ENCODE measurements at places on chromosomes 11 and 22. TPM values are rescaled to one million over a fixed set of nuclear protein-coding genes. Genes with fewer than 3 reads are reported as not detected.
A peak's percentile ranks its signal among the peaks of the same experiment; 100 is the strongest.

The MS4A12 gene
- total RNA-seq: not detected

The TP53AIP1 gene
- 0.12 TPM for total RNA-seq

The DGCR6 gene
- 1.9 TPM for total RNA-seq

The DTX4 gene
- 16.3 TPM for total RNA-seq

The CST6 gene
- not detected for total RNA-seq

The SLC22A9 gene
- total RNA-seq: 0.12 TPM

The PKNOX2 gene
- 4.3 TPM for total RNA-seq

DNA sequence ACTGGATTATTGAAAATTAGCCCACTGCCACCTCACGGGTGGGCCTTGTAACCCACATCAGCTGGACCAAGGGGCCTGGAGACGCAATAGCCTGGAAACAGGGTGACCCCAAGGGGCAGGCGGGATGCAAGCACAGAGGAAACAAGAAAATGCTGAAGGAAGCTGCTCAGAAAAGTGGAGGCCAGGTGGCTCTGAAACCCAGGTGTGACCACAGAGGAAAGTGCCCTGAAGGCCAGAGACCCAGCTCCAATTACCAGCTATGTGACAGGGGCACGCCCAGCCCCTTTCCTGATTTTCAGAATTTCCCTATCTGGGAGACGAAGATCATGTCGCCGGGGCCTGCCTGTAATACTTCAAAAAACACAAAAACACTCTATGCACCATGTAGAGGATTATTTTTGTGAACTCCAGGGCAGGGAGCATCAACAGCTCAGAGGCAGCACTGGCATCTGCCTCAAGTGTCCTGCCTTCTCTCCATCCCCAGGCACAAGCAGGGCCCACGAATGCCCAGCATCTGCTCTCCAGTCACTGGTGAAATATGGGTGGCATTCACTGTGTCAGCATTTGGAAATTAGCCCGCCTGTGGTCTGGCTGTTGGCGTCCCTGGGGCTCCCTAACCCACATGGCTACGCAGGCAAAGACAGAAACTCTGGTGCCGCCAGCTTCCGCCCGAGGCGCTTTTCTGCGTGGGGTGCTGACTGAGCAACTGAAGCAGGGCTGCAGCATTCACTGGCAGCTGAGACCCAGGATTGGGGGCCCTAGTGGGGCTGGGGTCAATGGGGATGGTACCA is 6.3 kb downstream of the KCNJ1 start:
- no peak for DNase-seq
- H3K4me3 ChIP-seq: no peak overlapping the region
- H3K27ac ChIP-seq: no peak overlapping the region
- no peaks in the 10 kb centered on the region for H3K36me3 ChIP-seq
- H3K4me1 ChIP-seq: no peaks in the 10 kb centered on the region

DNA sequence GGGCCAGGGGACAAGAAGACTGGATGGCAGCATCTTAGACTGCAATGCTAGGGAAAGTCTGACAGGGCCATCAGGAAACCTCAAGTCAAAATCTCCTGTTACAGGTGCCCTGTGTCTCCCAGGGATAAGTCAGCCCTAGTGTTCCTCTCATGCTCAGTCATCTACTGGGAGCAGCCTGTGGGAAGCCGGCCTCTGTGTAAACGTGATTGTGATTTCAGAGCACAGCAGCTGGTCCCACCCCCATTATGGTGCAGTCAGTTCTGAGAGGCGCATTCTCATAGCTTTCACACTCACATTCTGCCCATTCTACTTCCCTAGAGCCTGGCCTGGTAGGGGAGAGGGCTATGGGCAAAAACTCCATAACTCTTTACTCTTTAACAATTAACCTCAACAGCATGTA is 7.2 kb upstream of the SLN start:
- no peak overlapping the region for H3K27ac ChIP-seq
- DNase-seq: no peak
- H3K4me1 ChIP-seq: no peaks in the 10 kb centered on the region
- H3K4me3 ChIP-seq: no peak overlapping the region
- no peaks in the 10 kb centered on the region for H3K27me3 ChIP-seq

GRCh38 chr11:44351006-44351660 is 41.2 kb upstream of the ALX4 start:
- H3K36me3 ChIP-seq: no peaks in the 10 kb centered on the region
- H3K4me1 ChIP-seq: no peaks in the 10 kb centered on the region
- H3K4me3 ChIP-seq: no peak overlapping the region
- no peaks in the 10 kb centered on the region for H3K27me3 ChIP-seq

DNA sequence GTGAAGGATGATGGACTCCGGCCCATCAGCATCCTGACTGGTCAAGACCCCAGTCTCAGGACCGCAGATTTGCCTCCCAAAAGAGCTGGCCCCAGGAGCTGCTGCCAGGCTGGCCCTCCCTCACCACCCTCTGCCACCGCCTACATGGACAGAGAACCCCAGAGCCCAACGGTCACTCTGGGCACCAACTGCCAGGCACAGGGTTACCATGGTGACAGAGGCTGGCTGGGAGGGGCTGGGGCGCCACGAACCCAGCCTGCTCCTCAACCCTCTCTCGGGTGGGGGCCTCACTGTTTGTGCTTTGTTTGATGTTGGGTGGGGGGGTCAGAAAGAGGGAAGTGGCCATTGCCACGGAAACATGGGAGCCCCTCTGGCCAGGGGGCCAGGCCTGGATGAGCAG is 55.8 kb downstream of the ELFN2 start:
- no peak overlapping the region for H3K27ac ChIP-seq
- no peaks in the 10 kb centered on the region for H3K36me3 ChIP-seq
- no peaks in the 10 kb centered on the region for H3K4me1 ChIP-seq
- DNase-seq: no peak

DNA sequence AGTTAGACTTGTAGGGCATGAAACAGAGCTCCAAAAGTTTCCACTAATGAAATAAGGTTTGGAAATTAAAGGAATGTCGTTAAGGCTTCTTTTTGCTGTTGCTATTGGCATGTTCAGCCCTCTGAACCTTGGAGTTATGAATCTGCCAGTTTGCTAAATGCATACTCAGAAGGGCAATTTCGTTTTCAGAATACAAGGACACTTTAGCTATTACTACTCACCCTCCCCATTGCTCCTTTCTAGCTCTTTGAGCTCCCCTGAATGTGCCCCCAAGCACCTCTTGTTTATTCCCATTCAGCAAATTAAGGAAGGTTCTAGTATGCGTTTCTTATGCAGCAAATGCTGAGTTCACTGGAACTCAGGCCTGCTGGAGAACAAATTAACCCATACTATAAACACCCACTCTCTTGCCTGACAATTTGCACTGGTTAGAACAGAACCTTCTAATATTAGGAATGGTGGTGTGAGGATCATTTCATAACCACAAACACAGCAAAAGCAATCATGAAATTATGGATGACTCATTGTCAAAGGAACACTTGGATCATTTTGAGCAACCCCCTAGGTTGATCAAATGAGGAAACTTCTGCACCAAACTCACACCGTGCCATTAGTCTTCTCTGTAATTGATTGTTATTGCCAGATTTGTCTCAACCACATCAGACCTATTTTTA is 26.2 kb upstream of the LIN7C start:
- H3K27ac ChIP-seq: no peak overlapping the region
- H3K27me3 ChIP-seq: no peaks in the 10 kb centered on the region
- no peaks in the 10 kb centered on the region for H3K36me3 ChIP-seq
- DNase-seq: no peak
- no peaks in the 10 kb centered on the region for H3K4me1 ChIP-seq
- no peak overlapping the region for H3K4me3 ChIP-seq

DNA sequence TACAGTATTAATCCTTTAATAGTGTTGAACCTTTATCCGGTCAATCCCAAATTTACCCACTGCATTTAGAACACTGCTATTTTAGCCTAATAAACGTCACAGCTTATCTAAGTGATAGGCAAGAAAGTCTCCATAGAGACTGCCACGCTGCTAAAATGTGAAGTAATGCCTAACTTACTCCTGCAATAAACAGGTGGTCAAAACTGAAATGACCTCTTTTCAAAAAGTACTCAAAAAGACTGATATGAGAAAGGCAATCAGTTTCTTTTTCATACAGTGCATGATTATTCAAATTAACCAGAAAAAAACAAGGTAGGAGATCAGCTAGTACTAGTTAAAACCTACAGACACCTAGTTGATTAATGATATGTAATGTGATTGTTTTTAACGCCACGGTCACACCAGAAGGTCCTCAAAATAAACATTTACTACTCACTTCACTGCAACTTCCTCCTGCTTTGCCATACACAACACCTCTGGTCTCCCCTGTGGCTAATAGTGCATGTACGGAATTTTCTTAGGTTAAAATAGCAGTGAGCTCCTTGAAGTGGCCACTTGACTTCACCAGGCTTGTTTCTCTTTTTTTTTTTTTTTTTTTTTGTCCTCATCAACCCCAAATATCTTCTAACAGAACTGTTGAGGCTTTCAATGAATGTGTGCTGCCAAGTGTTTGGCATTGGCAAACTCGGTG is 8.8 kb downstream of the ATP5MG start:
- no peaks in the 10 kb centered on the region for H3K27me3 ChIP-seq
- H3K36me3 ChIP-seq: no peaks in the 10 kb centered on the region
- no peak for DNase-seq
- no peak overlapping the region for H3K4me3 ChIP-seq

- DNase-seq: no peak
- H3K4me3 ChIP-seq: no peak overlapping the region
- no peak overlapping the region for H3K27ac ChIP-seq
- H3K4me1 ChIP-seq: no peaks in the 10 kb centered on the region
- H3K27me3 ChIP-seq: no peaks in the 10 kb centered on the region
- no peaks in the 10 kb centered on the region for H3K36me3 ChIP-seq
Observed at GRCh38 chr22:29637181-29637580, 33.7 kb downstream of the NF2 start.

GRCh38 chr11:119472856-119473222 is 49.9 kb upstream of the THY1 start:
- no peaks in the 10 kb centered on the region for H3K27me3 ChIP-seq
- DNase-seq: peak; percentile 25
- H3K4me3 ChIP-seq: no peak overlapping the region
- no peak overlapping the region for H3K27ac ChIP-seq

- H3K4me1 ChIP-seq: no peaks in the 10 kb centered on the region
- H3K27ac ChIP-seq: no peak overlapping the region
- no peaks in the 10 kb centered on the region for H3K36me3 ChIP-seq
- no peak overlapping the region for H3K4me3 ChIP-seq
- DNase-seq: no peak
Observed at GRCh38 chr22:44540756-44541670, 43.0 kb upstream of the RTL6 start.

GRCh38 chr11:7257724-7258123 is 6.0 kb downstream of the SYT9 start:
- H3K27me3 ChIP-seq: no peaks in the 10 kb centered on the region
- no peaks in the 10 kb centered on the region for H3K36me3 ChIP-seq
- no peak for DNase-seq
- H3K4me3 ChIP-seq: no peak overlapping the region

DNA sequence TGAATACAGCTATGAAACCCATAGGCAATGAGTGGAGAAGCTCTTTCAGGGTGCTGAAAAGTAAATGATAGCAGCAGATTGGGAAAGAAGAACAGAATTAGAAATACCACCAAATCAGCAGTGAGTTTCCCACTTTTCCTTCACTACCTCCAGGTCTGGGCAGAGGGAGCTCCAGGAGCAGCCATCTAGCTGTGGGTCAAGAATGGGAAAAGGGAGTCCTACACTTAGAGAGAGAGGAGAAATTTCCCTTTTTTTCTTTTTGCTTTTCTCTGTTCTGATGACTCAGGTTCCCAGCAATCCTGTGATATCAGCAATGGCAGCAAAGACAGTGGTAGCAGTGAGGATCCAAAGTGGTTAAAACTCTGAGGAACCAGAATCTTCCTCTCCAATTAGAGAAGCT is 263.9 kb downstream of the NXPE2 start:
- no peaks in the 10 kb centered on the region for H3K36me3 ChIP-seq
- no peak for DNase-seq
- H3K4me1 ChIP-seq: no peaks in the 10 kb centered on the region
- no peaks in the 10 kb centered on the region for H3K27me3 ChIP-seq

GRCh38 chr11:110156503-110156902 is 63.3 kb downstream of the ZC3H12C start:
- no peak overlapping the region for H3K27ac ChIP-seq
- H3K36me3 ChIP-seq: peaks cover 8% of the 10 kb centered on the region
- DNase-seq: no peak
- H3K4me1 ChIP-seq: no peaks in the 10 kb centered on the region

- no peak overlapping the region for H3K27ac ChIP-seq
- no peak for DNase-seq
- H3K36me3 ChIP-seq: no peaks in the 10 kb centered on the region
- no peaks in the 10 kb centered on the region for H3K27me3 ChIP-seq
- no peaks in the 10 kb centered on the region for H3K4me1 ChIP-seq
Observed at GRCh38 chr22:20167643-20168322, 16.9 kb upstream of the CCDC188 start.

- H3K4me3 ChIP-seq: no peak overlapping the region
- H3K4me1 ChIP-seq: no peaks in the 10 kb centered on the region
- no peak for DNase-seq
- no peaks in the 10 kb centered on the region for H3K36me3 ChIP-seq
Observed at GRCh38 chr11:124482362-124483147, 37.1 kb upstream of the OR8B8 start.

GRCh38 chr11:74487875-74488274 is 5.6 kb downstream of the LIPT2 start:
- DNase-seq: no peak
- no peak overlapping the region for H3K4me3 ChIP-seq
- no peak overlapping the region for H3K27ac ChIP-seq
- H3K36me3 ChIP-seq: no peaks in the 10 kb centered on the region
